Fibroblast of the aortic adventitia (primary cell): ENCODE measurements at places on chromosomes 16 and 17.

DNA sequence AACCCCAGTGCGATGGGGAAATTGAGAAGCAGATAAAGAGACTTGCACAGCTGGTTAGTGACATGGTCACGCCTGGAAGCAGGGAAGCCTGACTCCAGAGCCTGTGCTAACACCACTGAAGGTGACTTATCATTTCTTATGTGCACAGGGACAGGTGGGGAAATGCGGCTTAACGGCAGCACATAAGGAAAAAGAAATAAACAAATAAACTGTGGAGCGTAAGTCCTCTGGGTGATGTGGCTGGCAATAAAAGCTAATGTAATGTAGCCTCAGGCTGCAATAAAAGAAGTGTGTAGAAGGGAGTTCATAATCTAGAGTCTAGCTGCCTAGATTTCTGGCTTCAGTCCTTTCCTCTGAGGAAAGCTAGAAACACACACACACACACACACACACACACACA, 10.6 kb downstream of the CDH11 start:
- no peak for DNase-seq

GRCh38 chr17:62178579-62178978, 113.5 kb upstream of the MED13 start:
- no peak for DNase-seq

DNA sequence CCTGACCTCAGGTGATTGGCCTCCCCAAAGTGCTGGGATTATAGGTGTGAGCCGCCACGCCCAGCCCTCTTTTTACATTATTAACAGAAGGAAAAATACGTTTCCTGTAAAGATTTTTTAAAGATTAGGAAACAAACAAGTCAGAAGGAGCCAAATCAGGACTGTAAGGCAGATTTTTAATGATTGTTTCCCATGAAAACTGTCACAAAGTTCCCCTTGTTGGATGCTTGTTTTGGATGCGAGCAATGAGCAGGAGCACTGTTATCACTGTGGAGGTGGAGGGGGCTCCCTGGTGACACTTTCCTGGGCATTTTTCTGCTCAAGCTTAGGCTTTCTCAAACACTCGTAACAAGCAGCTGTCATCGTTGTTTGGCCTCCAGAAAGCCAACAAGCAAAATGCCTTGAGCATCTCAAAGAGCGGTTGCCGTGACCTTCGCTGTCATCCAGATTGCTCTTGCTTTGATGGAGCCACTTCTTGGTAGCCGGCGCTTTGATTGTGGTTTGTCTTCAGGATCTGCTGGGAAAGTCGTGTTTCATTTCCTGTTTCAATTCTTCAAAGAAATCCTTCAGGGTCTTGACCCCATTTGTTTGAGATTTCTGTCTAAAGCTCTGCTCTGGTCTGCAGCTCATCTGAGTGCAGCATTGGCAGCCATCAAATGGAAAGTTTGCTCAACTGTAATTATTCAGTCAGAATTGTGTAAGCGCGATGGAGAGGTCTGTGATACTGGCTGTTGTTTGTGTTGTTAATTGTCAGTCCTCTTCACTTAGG, 128.7 kb downstream of the RPTOR start:
- no peak for DNase-seq

DNA sequence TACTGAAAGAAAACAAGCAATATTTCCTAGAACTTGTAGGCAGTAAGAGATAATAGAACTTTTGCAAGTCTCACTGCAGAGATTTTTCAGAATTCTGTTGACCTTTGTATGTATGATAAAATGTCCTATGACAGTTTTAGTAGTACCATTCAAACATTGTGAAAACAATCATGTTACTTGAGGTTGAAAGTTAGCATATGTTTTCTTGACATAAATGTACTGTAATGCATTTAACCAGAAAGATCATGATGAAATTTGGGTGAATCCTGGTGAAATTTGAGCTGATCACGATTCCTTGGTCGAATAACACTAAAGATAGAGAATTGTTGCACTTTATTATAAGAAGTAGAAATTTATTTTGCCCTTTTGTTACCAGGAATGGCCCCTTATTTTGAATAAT, 85.7 kb downstream of the TAOK1 start:
- no peak for DNase-seq

- DNase-seq: no peak
These were observed 29.7 kb upstream of the WSCD1 start for GRCh38 chr17:6040504-6040903.

DNA sequence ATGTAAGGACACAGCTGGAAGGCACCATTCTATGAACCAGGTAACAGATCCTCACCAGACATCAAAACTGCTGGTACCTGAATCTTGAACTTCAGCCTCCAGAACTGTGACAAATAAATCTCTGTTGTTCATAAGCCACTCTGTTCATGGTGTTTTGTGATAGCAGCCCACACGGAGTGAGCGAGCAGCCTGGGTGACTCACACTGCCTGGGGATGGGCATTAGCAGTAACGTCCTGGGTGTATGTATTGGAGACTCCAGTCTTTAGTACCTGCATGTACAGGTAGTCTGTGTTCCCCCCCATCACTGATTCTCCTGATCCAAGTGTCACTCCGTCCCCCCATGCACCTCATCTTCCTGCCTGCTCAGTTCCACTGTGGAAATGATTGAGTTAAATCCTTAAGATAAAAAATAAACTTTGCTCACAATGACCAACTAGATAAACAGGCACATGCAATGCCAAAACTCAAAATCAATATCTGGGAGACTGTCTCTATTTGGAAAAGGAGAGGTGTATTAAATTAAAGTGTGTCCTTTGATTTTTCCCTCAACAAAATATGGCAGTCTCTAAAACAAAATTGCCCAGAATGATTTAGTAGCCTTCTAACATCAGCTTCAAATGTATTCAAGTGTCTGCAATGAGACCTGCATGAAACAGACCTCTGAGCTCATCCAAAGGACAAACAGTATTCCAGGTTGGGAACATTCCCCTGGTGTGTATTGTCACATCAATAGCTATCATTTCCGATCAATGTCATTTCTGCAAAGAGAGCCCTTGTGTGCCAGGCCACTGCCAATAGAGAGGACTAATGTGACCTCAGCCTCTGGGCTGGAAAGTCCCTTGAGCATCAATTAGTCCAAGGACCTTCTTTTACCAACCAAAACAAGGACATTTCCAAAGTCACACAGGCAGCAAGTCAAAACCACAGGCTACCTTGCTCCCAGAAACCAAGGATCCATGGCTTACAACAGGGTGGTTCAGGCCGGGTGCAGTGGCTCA, 12.2 kb upstream of the VAT1L start:
- no peak for DNase-seq

DNA sequence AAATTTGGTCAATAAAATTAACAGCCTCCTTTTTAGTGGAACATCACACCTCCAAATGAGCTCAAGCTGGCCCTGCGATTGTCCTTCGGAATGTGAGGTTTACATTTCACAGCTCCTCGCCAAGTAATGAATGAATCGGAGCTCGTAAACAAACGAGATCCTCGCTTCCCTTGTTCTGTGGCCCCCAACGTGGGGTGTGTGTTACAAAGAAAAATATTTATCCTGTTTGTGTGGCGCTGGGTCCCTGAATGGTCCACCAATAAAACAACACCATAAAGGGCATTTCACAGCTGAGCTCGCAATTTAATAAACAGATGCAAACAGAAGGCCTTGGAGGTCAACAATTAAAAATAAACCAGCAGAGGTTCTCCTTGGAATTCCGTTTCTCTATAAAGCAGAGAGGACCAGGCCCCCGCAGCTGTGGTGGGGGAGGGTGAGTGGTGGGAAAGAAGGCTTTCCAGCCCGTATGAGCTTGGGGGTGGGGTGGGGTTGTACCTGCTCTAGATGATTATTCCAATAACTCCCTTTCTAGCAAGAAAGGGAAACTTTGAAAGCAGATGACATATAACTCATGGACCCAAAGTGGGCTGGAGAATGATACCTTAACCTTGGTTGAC, 393.9 kb upstream of the SALL1 start:
- DNase-seq: no peak

GRCh38 chr17:66764506-66764905, 70.4 kb upstream of the CACNG5 start:
- DNase-seq: no peak

DNA sequence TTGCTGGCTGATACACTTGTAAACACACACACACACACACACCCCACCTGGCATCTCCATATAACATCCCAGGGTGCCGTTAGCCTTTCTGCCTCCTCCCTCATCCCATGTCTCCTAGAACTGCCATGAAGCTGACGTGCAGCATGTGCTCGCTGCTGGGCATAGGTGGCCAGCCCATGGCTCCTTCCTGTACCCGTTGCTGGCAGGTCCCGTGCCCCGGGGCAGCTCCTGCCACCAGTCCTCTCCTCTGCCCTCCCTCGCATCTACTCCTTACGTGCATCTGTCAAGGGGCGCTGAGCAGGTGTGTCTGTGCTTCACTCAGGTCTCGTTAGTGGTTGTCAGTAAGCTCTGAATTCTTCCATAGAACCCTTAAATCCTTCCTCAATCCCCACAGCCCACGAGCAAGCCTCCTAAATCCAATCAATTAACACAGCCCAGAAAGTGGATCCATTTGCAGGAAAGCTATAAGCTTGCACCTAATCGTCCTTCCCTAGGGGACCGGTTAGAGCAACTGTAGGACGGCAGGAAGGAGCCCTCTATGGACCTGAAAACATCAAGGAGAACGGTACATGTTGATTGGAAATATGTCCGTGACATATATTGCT, 218.1 kb upstream of the FOXF1 start:
- DNase-seq: no peak

- DNase-seq: peak; percentile 31
These were observed 540 bp downstream of the PPP4C start for GRCh38 chr16:30076276-30076791.

DNA sequence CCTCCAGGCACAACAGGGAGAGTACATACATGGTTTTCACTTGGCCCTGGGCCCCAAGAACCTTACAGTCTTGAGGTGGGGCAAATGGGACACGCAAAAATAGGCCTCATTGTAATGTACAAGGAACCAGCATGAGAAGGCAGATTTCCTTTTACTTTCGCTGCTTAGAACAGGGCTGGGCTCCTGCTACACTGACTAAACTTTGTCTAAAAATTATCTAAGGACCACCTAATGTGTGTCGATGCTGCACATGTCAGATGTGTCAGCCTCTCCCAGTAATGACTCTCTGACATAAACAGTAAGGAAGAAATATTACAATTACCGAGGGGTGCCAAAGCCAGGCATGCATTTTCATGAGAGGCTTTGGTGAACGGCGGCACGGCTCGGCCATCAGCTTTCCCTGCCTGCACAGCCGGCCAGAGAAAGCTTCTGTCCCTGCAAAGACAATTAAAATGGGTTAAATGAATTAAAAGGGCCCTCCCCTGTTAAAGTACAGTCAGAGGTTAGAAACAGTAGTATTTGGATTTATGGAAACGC, 224.2 kb upstream of the IRX3 start:
- DNase-seq: peak; percentile 42

GRCh38 chr17:39671651-39672521, 3.6 kb downstream of the PNMT start:
- DNase-seq: peak; percentile 35
